ENCODE measurements at places on chromosomes 13 and 19. TPM values are rescaled to one million over a fixed set of nuclear protein-coding genes. Genes with fewer than 3 reads are reported as not detected.

Gene GPR183
- total RNA-seq, result 5.0 TPM

Gene IL4I1
- total RNA-seq, result 1.7 TPM

Gene FGF21
- total RNA-seq, result not detected

Gene ASF1B
- 5.5 TPM for total RNA-seq

Gene BRCA2
- 2.5 TPM for total RNA-seq

Gene SMIM44
- total RNA-seq, result 5.5 TPM

Gene NLRP5
- not detected for total RNA-seq

Gene MRPS31
- total RNA-seq, result 20.3 TPM

Gene ZNF625
- 8.0 TPM for total RNA-seq

Gene PRODH2
- total RNA-seq, result not detected

Data from mucosa of descending colon (tissue), 3 donors.